ENCODE measurements at places on chromosomes 2 and 18. TPM values are rescaled to one million over a fixed set of nuclear protein-coding genes. Genes with fewer than 3 reads are reported as not detected.
A peak's percentile ranks its signal among the peaks of the same experiment; 100 is the strongest.

- no peak overlapping the region for H3K4me3 ChIP-seq
- H3K36me3 ChIP-seq = peaks cover 21% of the 10 kb centered on the region
Observed at GRCh38 chr2:106163948-106164545, 30.1 kb downstream of the UXS1 start.

DNA sequence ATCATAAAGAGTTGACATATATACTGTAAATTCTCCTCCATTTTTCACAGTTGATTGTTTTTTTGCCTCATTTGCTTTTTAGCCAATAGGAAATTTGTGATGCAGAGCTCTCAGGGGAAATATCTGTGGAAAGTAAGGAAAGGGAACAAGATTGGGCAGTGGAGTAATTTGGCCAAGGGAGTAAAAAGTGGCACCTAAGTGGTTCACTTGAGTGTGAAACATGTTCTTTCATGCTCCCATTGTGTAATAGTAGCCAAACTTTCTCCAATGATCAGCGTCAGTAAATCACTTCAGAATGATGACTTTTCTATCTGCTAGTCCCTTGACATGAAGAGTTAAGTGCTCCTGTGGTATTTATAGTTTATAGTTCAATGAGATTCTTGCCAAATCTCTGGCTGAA is 141.9 kb upstream of the KCNJ3 start:
- no peaks in the 10 kb centered on the region for H3K27me3 ChIP-seq
- H3K27ac ChIP-seq = no peak overlapping the region
- no peaks in the 10 kb centered on the region for H3K36me3 ChIP-seq
- DNase-seq = no peak
- no peaks in the 10 kb centered on the region for H3K4me1 ChIP-seq

DNA sequence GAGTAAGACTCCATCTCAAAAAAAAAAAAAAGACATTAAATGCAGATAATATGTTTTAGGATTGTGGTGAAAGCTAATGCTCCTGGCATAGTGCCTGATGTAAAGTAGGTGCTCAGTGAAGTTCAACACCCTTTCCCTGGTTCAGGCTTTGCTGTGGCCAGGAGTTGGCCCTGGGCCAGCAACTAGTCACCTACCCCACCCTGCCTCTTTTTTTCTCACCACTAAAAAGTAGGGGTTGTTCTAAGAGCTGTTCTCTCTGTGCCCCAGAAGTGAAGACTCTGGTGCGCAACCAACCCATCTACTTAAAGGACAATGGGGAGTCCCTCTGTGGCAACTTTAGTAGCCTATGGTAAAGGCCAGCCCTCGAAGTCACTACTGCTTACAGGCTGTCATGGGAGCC is 75.9 kb downstream of the DNMT3A start:
- H3K4me3 ChIP-seq = no peak overlapping the region
- peaks cover 31% of the 10 kb centered on the region for H3K4me1 ChIP-seq
- no peak for DNase-seq
- no peak overlapping the region for H3K27ac ChIP-seq

DNA sequence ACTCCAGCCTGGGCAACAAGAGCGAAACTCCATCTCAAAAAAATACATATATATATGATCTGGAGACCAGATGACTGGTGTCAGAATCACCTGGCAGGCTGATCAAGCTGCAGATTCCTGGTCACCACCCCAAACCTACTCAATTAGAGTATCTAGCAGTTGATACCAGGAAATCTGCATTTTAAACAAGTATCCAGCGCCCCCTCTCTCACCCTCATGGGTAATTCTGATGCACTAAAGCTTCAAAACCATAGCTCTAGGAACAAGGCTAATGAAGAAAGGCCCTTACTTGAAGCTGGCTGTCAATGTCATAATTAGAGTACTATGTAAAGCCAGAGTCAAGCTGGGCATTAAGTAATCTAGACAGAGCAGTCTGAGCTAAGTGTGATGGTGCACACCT is 25.0 kb upstream of the PCBP1 start:
- H3K4me3 ChIP-seq = no peak overlapping the region
- no peaks in the 10 kb centered on the region for H3K27me3 ChIP-seq
- no peak overlapping the region for H3K27ac ChIP-seq
- H3K4me1 ChIP-seq = no peaks in the 10 kb centered on the region
- DNase-seq = no peak
- peaks cover 75% of the 10 kb centered on the region for H3K36me3 ChIP-seq

DNA sequence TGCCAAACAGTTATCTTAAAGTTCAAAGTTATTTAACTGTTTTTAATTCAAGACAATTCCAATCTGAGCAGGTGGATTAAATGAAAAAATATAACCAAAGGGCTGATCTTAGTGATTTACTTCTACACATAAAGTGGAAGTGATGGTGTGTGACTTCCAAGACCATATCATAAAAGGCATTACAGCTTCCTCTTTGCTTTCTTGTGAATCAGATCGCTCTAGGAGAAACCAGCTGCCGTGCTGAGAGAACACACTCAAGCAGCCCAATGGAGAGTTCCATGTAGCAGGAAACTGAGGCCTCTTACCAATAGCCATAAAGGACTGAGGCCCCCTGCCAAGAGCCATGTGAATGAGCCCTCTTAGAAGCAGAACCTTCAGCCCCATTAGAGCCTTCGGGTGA is 197.4 kb downstream of the NBAS start:
- no peaks in the 10 kb centered on the region for H3K27me3 ChIP-seq
- H3K4me3 ChIP-seq = no peak overlapping the region
- H3K36me3 ChIP-seq = peaks cover 2% of the 10 kb centered on the region

- H3K4me1 ChIP-seq = peaks cover 13% of the 10 kb centered on the region
- H3K27ac ChIP-seq = no peak overlapping the region
- no peak for DNase-seq
- no peak overlapping the region for H3K4me3 ChIP-seq
Observed at GRCh38 chr2:238226698-238227586, 12.9 kb downstream of the HES6 start.

DNA sequence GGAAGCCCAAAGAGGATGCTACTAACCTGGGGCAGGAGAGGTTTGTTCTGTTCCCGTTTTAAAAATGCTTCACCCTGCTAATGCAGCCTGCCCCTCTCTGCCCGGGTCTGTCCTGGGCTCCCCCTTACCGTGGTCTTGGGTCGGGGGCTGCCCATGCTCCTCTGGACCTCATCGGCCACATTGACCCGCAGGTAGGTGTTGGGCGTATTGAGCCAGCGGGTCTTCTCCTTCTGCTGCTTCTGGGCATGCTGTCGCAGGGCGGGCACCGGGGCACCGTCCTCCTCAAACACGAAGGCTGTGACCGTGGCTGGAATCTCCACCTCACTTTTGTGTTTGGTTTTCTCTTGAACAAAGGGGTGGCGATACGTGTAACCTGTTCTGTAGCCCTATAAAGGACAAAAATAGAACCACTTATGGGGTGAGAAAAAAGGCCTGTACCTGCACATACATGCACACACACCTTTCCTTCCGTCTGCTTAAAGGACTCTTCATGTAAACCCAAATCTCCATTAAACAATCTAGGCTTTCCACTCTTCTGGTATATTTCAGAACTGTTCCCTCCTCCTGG is 89.3 kb downstream of the ADD2 start:
- H3K4me3 ChIP-seq = no peak overlapping the region
- no peaks in the 10 kb centered on the region for H3K4me1 ChIP-seq
- no peak for DNase-seq
- 0 out of 2 replicates have a peak, but pooled peaks cover 2% of the 10 kb centered on the region for H3K27me3 ChIP-seq

DNA sequence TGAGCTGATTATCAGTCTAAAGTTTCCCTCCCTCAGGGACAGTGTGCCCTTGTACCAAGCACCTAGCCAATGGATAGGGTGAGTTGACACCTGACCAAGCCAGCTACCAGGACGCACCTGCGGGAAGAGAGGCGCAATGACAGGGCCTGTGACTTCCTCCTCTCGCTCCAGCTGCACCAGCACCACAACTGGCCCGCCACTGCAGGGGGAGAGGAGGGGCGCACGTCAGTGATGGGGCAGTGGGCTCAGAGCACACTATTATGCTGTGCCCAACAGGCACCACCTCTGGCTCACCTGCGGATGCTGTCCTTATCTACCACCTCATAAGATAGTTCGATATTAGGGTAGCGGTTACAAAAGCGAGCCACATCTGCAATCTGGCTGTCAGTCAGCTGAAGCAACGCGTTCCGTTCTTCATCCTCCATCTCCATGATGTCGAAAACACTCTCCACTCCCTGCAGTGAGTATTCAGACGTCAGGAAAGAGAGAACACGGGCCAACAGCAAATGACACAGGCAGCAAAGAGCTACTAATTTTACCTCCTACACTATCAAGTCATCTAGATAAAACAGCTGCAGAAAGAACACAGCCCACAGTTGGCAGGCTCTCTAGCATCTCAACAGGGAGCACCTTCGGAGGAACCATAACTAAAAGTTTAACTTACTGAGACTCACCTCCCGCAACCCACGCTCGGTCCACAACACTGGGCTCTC is 10.9 kb downstream of the CIAO1 start:
- H3K27me3 ChIP-seq = no peaks in the 10 kb centered on the region
- H3K4me1 ChIP-seq = peaks cover 22% of the 10 kb centered on the region

DNA sequence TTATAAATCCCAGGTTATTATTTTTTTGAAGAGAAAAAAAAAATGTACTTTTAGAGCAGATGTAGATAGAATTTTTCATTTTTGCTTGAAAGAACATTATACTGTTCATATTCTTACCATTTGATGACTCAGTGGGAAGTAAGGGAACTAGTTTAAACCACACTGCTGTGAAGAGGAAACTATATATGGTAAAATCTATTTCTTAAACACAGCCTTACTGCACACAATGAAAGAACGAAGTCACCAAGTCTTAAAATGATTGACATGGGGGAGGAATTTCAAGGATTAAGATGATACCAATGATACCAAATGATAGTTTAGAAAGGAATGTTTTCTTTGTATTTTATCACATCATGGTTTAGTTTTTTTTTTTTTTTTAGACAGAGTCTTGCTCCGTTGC is 5.0 kb downstream of the ACTR2 start:
- H3K36me3 ChIP-seq = peaks cover 3% of the 10 kb centered on the region
- H3K27me3 ChIP-seq = no peaks in the 10 kb centered on the region
- no peak overlapping the region for H3K27ac ChIP-seq
- H3K4me3 ChIP-seq = no peak overlapping the region
- H3K4me1 ChIP-seq = peaks cover 29% of the 10 kb centered on the region
- DNase-seq = no peak

DNA sequence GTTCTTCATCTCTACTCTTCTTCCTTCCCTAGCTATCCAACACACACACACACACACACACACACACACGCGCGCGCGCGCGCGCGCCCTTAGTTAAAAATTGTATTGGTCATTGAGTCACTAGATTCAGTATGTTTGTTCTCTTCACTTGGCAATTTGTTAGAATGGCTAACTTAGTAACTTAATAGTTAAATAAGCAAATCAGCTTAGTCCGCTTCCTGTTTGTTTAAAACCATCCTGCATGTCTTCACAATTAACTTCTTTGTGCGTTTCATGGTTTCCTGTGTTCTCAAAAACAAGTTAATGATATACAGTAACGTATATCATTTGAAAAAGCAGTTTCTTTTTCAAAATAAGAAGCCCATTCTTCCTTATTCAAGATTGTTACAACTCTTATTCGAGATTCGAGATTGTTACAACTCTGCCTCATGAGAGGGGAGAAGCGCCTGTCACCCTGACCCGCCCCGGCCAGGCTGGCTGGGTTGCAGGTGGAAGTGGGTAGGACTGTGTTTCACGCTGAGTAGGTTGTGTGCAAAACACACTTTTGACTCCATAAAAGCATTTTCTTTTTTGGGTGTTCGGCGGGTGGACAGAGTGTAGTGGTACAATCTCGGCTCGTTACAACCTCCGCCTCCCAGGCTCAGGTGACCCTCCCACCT is 9.5 kb upstream of the CNNM3 start:
- peak; percentile 58 for DNase-seq
- H3K27ac ChIP-seq = peak overlapping the region; percentile 50
- H3K4me3 ChIP-seq = no peak overlapping the region
- H3K36me3 ChIP-seq = peaks cover 4% of the 10 kb centered on the region
- H3K27me3 ChIP-seq = no peaks in the 10 kb centered on the region

DNA sequence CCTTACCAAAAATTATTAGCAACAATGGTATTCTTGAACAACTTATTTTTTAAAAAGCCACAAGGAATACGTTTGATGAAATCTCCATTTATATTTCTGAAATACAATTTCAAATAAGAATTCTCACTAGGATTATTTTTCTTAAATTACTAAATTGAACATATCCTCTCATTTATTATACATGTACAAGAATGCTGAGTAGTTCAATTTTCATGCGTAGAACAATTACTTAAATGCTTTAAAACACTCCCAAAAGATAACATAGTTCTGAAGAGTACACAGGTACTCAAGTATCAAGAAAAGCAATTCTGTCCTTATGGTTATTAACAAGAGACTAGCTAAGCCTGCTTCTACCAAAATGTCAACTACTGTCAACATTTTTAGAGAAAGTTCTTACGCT is 268.1 kb downstream of the ZNF385B start:
- H3K36me3 ChIP-seq = no peaks in the 10 kb centered on the region

DNA sequence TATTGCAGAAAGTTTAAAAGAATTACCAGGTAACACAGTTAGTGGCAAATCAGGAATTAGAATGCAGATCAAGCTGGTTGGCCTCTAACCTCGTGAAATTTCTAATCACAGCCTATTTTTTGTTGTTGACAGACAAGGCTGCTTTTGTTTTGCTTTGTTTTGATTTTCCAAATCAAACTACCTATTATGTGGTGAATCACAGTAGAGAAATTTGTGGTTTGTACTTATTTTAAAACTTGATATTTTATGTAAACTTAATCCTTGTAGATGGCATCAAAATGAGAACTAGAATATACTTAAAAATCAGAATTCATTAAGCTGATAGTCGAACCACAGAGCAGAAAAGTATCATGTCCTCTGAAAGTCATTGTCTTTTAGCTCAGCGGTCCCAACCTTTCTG is 258.1 kb downstream of the CTNNA2 start:
- H3K36me3 ChIP-seq = no peaks in the 10 kb centered on the region
- H3K4me3 ChIP-seq = no peak overlapping the region
- H3K27me3 ChIP-seq = no peaks in the 10 kb centered on the region
- no peak overlapping the region for H3K27ac ChIP-seq
- no peak for DNase-seq

DNA sequence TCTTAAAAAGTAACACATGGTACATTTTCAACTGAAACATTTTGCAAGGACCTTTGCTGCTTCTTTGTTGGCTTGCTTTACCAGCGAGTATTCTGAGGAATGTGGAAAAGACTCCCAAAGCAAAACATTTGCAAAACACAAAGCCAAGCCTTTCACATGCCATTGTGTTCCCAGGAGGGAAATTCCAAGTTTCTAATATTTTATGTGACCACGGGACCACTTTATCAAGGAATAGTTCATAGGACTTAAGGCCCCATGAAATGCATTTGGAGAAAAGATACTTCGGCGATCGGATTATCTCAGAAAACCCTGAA is 26.2 kb downstream of the CYP27C1 start:
- H3K27me3 ChIP-seq = peaks cover 32% of the 10 kb centered on the region
- no peak for DNase-seq
- H3K36me3 ChIP-seq = no peaks in the 10 kb centered on the region
- H3K4me3 ChIP-seq = no peak overlapping the region
- H3K4me1 ChIP-seq = peaks cover 14% of the 10 kb centered on the region
- H3K27ac ChIP-seq = no peak overlapping the region

- no peaks in the 10 kb centered on the region for H3K27me3 ChIP-seq
- H3K4me3 ChIP-seq = no peak overlapping the region
- no peaks in the 10 kb centered on the region for H3K4me1 ChIP-seq
- no peak overlapping the region for H3K27ac ChIP-seq
- H3K36me3 ChIP-seq = no peaks in the 10 kb centered on the region
Observed at GRCh38 chr2:75846683-75847190, 136.0 kb upstream of the GCFC2 start.

GRCh38 chr2:53087874-53088461 is 679.6 kb upstream of the CHAC2 start:
- no peak overlapping the region for H3K4me3 ChIP-seq
- H3K27me3 ChIP-seq = no peaks in the 10 kb centered on the region

The ZSWIM2 gene
- total RNA-seq = not detected

The CCDC74B gene
- total RNA-seq = 0.11 TPM

The CEBPZ gene
- 117 TPM for total RNA-seq

The KLHL41 gene
- 0.31 TPM for total RNA-seq

The EGR4 gene
- total RNA-seq = not detected

All from HepG2 (cell line).